ENCODE measurements at places on chromosomes 11 and 22.

DNA sequence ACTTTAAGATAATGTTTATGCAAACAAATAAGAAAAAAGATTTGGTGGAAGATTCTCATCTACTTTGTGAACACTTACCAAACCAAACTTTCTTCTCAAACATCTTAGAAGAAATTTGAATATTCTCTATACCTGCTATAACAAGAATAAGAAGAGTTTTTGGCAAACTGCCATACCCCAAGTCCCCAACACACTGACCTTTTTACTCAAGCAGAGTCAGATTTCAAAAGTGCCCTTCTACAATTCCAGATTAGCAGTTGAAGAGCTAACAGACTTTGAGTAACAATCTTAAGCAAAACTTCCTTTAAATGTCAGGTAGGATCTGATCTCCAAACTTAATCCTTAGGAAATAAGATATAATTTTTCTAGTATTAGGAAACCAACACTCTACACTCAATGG is 33.9 kb downstream of the TSG101 start:
- DNase-seq, result no peak

- peak; percentile 26 for DNase-seq
Observed at GRCh38 chr22:26428515-26429457, at the start of gene ASPHD2. Gene ASPHD2, plus strand, starts transcription at chr22:26429260. Its CDS starts 4,356 bp downstream, at chr22:26433616.

GRCh38 chr11:75029836-75030631 is 41.3 kb downstream of the NEU3 start:
- no peak for DNase-seq

DNA sequence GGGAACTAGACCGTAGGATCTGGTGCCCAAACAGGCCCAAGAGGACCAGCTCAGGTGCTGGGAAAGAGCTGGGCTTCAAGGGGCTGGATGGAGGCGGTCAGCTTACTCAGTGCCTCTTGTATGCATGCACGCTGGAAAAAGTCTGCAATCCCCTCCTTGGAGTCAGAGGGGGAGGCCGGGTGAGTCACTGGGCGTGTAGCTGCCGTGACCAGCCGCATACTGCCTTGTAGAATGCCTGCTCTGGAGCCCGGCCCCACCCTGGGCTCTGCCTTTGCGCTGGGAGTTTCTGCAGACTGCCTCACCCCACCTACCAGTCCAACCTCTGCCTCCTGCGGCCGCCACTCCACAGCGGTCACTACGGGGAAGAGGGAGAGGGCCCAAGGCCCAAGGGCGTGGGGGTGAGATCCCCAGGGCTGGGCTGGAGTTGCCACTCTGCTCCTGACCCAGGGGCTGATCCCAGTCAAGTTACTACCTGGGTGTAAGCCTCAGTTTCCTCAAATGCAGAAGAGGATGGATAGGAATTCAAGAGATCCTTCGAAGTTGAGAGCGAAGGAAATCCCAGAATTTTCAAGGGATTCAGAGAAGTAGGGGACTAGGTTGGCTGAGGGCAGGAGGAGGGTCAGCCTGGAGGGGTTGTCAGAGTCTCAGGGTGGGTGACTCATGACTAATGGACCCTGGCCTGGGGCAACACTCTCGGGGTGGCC is 4.2 kb downstream of the MRGPRF start:
- peak; percentile 55 for DNase-seq

DNA sequence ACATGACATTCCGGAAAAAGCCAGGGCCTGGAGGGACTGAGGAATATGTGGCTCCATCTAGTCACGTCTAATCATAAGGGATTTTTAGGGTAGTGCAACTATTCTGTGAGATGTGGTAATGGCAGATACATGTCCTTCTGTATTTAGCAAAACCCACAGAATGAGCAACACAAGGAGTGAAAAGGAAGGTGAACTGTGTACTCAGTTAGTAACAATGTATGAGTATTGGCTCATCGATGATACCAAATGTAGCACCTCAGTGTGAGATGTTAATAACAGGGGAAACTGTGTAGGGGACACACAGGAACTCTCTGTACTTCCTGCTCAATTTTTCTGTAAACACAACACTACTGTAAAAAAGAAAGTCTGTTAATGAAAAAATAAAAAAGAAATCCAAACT is 42.0 kb upstream of the CARS1 start:
- DNase-seq, result no peak

- peak; percentile 17 for DNase-seq
Observed at GRCh38 chr22:26364066-26365015, 64.7 kb upstream of the ASPHD2 start.

DNA sequence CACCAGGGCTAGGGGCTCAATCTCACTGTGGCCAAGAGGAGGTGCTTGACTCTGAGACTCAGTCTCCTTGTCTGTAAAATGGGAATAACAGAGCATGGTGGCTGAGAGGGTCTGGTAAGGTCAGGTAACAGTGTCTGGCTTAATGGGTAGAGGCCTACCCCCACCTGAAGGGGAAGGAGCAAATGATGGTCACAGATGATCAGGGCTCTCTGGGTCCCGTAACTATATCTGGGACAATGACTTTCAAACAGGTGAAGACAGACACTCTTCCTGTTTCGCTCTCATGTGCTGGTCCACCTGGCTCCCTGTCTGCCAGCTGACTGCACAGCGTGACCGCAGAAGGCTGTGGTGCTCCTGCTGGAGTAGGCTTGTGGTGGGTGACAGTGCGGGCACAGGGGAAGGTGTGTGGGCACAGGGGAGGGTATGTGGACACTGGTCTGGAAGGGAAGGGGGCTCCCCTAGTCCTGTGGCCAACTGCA is 4.0 kb downstream of the A4GALT start:
- no peak for DNase-seq

GRCh38 chr22:41237036-41237706 is 3.6 kb downstream of the CHADL start:
- DNase-seq, result no peak

- no peak for DNase-seq
Observed at GRCh38 chr22:44181912-44182587, 1.3 kb downstream of the PARVG start.

- DNase-seq, result no peak
Observed at GRCh38 chr11:41237382-41237781, 222.1 kb downstream of the LRRC4C start.

DNA sequence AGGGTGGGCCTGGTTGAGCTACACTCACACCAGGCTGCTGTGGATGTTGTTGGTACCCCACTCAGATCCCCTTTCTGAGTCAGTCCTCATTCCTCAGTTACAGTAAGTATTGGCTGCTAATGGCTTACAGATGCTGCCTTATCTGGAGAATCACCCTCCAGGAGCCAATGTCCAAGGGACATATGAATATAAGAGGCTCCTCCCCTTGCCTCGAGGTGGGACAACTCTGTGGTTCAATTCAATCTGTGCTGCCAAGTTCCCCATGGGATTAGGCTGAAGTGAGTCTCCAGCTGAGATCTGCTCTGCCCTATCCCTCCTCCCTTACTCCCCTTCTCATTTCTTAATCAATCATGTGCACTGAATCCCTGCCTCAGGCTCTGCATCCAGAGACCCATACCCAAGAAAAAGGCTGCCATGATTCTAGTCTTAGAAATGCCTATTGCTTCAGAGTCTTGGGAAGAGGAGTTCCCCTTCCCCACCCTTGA is 168.8 kb upstream of the SYT13 start:
- no peak for DNase-seq

DNA sequence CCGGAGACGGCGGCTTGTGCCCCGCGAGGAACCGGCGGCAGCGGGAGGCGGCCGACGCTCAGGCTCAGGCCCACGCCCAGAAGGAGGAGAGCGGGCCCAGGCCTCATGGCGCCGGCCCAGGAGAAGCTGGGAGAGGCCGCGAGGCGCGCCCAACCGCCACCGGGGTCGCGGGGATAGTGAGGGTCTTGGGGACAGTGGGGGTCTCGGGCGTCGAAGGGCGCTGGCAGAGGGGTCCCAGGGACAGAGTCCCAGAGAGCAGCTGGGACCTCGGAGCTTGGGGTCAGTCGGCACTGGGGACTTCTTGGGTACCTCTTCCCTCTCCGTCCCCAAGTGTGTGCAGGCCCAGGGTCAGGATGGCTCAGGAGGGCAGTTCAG is at the start of gene PKDREJ:
Gene PKDREJ, minus strand, starts transcription at position 128 of the 375 bp plus-strand sequence. Its CDS starts 21 bp downstream, at position 107.
- DNase-seq, result no peak

- no peak for DNase-seq
Observed at GRCh38 chr11:111183706-111184105, 61.8 kb upstream of the POU2AF2 start.

DNA sequence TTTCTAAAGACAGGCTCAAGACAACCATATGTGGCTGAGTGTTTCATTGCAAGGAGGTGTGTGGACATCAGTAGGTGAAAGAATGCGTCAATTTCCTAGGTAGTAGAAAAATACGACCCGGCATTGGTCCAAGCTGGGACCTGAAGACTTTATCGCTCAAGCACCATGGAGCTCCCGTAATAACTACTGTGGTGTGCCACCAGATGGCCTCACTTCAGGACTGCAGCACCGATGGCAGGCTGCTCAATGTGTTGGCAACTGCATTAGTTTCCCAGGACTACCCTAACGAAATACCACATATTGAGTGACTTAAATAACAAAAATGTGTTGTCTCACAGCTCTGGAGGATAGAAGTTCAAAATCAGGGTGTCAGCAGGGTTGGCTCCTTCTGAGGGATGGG is 72.4 kb upstream of the FAT3 start:
- DNase-seq, result no peak

DNA sequence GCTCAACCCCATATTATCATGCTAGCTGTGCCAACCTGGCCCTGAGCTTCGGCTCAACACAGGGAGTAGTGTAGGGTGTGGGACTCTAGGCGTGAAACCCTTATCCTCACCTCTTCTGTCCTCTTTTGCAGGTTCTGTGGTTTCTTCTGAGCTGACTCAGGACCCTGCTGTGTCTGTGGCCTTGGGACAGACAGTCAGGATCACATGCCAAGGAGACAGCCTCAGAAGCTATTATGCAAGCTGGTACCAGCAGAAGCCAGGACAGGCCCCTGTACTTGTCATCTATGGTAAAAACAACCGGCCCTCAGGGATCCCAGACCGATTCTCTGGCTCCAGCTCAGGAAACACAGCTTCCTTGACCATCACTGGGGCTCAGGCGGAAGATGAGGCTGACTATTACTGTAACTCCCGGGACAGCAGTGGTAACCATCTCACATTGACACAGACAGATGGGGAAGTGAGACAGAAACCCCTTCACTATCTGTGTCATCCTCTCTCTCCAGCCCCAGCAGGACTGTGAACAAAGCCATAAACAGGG is 76.4 kb downstream of the GGTLC2 start:
- DNase-seq, result no peak

DNA sequence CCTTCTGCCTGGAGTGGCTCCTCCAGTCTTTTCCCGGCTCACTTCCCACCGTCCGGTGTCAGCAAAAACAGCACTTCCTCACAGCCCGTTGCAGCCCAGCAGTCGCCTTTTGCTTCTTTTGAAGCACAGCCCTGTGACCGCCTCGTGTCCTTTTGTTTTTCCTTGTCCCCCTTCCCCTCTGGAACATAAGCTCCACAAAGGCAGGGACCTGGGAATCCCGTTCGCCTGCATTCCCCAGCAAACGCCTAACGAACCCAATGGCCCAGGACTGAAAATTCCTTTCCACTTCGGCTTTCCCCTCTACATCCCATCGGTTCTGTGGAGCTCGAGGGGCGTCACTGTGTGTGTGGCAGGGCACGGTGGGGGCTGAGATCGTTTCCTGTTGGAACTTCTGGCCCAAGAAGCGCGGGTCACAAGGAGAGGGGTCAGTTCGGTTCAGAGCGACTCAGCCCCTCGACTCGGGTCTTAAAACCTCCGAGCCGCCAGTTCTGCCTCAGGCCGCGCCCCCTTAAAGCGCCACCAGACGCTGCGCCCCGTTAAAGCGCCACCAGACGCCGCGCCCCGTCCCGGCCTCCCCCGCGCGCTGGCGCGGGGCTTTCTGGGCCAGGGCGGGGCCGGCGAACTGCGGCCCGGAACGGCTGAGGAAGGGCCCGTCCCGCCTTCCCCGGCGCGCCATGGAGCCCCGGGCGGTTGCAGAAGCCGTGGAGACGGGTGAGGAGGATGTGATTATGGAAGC is 841 bp downstream of the RIC8A start:
- peak; percentile 85 for DNase-seq

DNA sequence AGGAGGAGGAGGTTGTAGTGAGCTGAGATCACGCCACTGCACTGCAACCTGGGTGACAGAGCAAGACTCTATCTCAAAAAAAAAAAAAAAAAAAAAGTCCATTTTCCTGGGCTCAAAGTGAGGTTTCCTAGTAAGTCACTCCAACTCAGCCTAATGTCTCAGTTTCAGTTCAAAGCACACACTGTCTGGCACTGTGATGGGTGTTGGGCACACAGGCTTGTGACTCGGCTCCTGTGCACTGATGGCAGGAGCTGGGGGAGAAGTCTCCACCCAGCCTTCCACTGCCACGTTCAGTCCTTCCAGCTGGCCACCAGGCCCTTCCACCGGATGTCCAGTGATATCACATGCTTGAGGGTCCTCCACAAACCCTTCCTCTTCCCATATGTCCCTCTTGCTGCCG is 186.0 kb downstream of the CEP164 start:
- no peak for DNase-seq

- no peak for DNase-seq
Observed at GRCh38 chr22:35399114-35399677, 744 bp upstream of the MCM5 start.

GRCh38 chr22:28883917-28884746 is 760 bp downstream of the ZNRF3 start:
- DNase-seq, result peak; percentile 43

GRCh38 chr11:61539831-61540357 is 31.3 kb downstream of the LRRC10B start:
- DNase-seq, result no peak

DNA sequence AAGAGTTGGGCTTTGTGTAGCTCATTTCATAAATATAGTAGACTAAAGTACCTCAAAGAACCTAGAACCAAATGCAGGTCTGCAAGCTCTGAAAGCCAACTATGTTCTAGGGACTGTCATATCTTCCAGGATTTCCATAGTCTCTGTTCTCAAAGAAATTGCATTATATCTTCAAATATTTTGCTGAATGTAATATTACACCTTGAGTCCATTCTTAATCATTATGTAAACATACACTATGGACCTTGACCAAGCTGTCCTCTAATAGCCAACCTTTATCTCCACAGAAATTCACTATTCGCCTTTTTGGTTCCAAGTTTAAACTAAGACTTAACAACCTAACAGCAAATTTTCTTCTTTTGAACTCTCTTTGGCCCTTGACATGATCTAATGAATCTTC is 678.7 kb upstream of the ARHGAP42 start:
- no peak for DNase-seq

GRCh38 chr11:794766-795633 is 3.1 kb downstream of the SLC25A22 start:
- peak; percentile 17 for DNase-seq

DNA sequence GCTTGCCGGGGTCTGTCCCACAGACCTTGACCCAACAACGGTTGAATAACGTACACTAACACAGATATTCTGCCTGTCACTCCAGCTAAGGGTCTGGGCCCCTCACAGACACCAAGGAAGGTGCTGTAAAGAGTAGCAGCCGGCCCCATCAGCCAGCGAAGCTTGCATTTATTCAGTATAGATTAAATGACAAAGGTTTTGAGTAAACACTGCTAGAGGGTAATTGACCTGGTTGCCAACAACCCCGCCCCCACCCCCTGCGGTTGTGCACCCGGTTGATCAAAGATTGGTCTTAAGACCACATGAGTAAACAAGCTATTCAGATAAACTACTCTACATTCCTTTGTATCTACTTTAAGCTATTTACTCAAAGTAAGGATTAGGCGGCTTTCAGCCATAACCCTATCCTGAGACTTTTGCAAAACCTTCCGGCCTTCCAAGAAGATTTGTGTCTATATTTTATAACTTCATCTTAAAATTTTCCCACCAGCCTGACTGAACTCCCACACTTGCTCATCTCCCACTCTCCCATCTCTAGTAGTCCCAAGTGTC is 4.8 kb upstream of the CKAP5 start:
- no peak for DNase-seq

GRCh38 chr22:46121523-46122287 is 28.6 kb upstream of the PPARA start:
- DNase-seq, result no peak

Measured in heart right ventricle (tissue), 16 donors.